ENCODE measurements at places on chromosomes 4 and X.

DNA sequence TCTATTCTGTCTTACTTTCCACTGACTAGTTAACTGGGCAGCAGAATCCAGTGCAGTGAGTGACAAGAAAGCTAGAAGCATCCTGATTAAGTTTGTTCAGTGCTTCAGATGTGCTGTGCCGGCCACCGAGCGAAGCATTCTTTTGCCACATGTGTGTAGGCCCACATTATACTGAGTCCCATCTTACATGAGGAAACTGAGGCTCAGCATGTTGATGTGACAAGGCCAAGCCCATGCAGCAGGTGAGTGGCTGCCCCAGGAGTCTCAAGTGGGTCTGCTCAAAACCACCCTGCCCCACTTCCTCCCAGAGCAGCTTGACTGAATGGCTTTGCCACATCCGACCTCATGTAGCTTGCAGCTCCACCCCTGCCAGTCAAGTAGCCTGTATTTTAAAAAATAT is 50.5 kb downstream of the RHOH start:
- DNase-seq: no peak

GRCh38 chrX:15564981-15565579 is 35.7 kb downstream of the ACE2 start:
- DNase-seq: peak; percentile 9

GRCh38 chr4:126583509-126583908 is 1049.2 kb upstream of the INTU start:
- no peak for DNase-seq

- DNase-seq: no peak
Observed at GRCh38 chrX:108353452-108353851, 84.8 kb downstream of the COL4A6 start.

DNA sequence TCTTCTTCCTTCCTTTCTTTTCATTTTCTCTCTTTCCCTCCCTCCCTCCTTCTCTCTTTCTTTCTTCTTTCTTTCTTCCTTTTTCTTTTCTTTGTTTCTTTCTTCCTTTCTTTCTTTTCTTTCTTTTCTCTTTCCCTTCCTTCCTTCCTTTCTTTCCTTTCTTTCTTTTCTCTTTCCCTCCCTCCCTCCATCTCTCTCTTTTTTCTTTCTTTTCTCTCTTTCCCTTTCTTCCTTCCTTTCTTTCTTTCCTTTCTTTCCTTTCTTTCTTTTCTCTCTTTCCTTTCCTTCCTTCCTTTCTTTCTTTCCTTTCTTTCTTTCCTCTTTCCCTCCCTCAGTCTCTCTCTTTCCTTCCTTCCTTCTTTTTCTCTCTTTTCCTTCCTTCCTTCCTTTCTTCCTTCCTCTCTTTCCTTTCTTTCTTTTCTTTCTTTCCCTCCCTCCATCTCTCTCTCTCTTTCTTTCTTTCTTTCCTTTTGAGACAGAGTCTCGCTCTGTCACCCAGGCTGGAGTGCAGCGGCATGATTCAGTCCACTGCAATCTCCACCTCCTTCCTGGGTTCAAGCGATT is 44.4 kb downstream of the CRLF2 start:
- DNase-seq: no peak

DNA sequence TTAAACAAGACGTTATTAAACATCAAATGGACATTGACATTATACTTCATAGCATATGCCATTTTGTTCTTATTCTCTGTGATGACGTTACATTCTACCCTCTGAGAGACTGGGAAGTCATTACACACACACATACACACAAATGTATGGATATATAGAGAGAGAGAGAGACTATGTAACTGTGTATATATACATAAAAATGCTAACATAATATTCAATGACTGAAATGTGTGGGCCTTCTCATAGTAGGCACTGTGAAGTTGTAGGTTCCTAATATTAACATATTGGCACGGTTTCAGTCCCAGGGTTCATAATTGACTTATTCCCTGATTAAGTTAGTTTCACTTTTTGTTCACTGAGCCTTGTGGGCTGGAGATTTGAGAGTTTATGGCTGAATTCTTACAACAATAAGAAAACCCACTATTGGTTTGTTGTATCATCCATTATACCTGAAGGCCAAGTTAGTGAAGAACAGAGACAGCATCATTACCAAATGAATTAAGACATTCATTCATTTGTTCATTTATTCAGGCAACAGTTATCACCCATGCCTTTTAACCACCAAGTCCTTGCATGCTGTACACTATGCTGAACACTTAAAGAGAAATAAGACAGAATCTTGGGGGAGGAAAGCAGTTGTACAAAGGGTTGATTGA is 68.5 kb downstream of the GAB1 start:
- no peak for DNase-seq

GRCh38 chr4:123381996-123382395 is 14.6 kb upstream of the SPRY1 start:
- no peak for DNase-seq

- no peak for DNase-seq
Observed at GRCh38 chrX:7067256-7067655, 80.3 kb upstream of the STS start.

- DNase-seq: no peak
Observed at GRCh38 chr4:180057891-180058671, 2185.1 kb upstream of the TENM3 start.

DNA sequence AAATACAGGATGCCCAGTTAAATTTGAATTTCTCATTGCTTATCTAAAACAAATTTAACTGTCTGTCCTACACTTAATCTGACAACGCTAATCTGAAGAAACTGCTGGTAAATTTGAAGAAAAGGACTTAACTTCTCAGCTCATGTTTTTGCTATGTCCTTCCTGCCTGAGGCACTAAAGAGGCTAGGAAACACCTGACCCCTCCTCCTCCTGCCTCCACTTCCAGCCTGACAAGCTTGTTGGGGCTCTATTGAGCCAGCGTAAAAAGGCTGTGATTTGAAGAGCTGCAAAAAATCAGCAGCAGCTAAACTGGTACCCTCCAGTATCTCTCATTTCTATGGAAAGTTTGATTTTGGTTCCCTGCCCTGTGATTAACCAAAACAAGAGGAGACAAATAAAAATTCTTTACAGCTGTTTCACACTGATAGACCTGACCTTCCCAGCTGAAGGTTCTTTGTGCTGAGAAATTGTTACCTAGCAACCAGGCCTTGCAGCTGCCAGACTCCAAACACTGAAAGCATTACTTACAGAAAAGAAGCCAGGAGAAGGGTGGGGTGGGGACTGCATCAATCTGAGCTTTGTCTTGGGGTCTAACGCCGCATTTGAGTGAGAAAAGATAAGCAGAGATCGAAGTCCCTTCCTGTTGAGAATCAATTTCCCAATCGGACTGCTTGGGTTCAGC is 35.0 kb downstream of the DCX start:
- no peak for DNase-seq

GRCh38 chr4:144410230-144410783 is 235.6 kb upstream of the HHIP start:
- DNase-seq: no peak

- DNase-seq: peak; percentile 47
Observed at GRCh38 chr4:120857312-120857711, 65.2 kb downstream of the PRDM5 start.

- DNase-seq: no peak
Observed at GRCh38 chr4:113825272-113825671, 63.7 kb upstream of the CAMK2D start.

DNA sequence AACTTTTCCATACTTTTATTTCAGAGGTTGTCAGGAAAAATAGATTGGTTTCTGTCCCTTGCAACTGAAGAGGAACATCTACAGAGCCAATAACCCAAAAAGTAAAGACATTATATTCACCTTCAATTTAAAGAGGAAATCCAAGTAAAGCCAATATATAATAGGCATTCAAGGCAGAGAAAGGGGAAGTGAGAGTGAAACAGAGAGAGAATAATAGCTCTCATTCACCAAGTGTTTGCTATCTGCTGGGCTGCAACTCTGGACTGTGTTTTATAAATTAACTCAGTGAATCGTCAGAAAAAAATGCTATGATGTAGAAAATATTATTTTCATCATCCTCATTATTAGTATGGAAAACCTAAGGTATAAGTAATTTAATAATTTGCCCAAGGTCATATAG is 448.5 kb downstream of the TRAM1L1 start:
- no peak for DNase-seq

DNA sequence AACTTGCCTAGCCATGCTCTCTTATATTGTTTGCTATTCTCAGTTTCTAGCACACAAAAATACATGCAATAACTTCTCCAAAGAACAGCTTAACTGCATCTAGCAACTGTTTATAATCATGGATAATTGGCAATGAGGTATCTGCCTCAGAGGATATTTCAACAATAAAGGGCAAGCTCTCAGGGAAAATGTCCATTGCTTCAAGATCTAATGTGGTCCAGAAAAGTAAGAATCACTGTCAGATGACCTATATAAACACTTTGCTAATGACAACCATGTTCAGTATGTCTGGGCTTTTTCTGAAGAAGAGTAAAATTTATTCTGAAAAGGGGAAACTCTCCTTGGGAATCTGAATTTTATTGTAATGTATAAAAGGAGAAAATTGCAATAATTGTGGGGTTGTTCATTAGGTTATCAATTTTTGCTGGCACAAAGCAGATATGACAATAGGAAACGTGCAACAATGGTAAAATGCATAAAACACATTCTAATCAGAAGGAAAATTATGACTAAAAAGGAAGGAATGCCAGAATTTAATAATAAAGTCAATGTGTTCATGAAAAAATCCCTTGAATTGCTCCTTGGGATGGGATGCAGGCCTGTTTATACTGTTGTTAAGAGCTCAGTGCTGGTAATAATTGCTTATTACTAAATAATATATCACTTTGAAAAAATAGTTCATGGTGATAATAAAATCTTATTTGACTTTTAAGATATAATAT is 90.3 kb downstream of the ANTXR2 start:
- no peak for DNase-seq

DNA sequence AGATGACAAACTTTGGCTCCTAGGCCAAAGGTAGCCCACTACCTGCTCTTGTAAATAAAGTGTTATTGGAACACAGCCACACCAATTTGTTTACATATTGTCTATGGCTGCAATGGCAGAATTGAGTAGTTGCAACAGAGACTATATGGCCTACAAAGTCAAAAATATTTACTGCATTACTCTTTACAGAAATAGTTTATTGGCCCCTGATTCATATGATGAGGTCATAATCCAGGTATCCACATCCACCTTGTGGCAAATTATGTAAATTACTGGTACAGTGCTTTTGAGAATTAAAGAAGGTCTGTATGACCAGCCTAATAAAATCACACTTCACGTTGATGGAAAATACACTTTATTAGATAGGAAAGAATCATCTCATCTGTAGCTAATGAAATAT is 337.0 kb upstream of the DDX53 start:
- DNase-seq: no peak

DNA sequence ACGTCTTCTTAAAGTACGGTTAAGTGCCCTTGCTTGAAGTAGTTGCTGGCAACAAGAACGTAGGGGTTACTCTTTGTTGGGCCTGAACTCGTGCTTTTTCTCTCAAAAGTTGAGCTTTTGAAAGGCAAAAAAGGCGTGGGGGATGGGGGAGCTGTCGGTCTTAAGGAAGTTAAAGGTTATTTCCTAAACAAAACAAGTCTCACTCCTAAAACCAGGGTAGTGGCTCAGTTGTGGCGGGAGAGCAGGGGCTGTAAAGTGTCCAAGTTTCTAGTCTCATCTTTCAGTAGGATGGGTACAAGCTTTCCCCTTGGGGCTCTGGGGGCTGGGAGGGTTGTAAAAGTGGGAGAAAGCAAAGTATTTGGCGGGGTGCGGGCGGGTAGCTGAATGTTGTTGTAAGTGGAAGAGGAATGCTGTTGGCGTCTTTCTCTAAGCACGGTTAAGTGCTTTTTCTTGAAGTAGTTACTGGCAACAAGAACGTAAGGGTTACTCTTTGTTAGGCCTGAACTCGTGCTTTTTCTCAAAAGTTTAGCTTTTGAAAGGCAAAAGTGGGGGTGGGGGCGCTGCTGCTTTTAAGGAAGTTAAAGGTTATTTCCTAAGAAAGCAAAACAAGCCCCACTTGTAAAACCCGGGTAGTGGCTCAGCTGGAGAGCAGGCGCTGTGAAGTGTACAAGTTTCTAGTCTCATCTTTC is 904 bp upstream of the WDR1 start:
- DNase-seq: no peak

All from fibroblast of skin of left quadriceps (primary cell).